ENCODE measurements at places on chromosomes 3 and 15. TPM values are rescaled to one million over a fixed set of nuclear protein-coding genes. Genes with fewer than 3 reads are reported as not detected.

The SH2D7 gene
- not detected for total RNA-seq

The DHX30 gene
- 44.2 TPM for total RNA-seq

The C2CD4A gene
- total RNA-seq, result 0.10 TPM

The LEKR1 gene
- total RNA-seq, result 0.63 TPM

The UROC1 gene
- not detected for total RNA-seq

The MEGF11 gene
- total RNA-seq, result 0.53 TPM

The MYO1E gene
- total RNA-seq, result 313 TPM

The CCR9 gene
- 0.03 TPM for total RNA-seq

The LDHAL6B gene
- total RNA-seq, result not detected

The BTLA gene
- total RNA-seq, result not detected

The SUCNR1 gene
- 0.06 TPM for total RNA-seq

The ITIH4 gene
- total RNA-seq, result 0.44 TPM

The RLBP1 gene
- total RNA-seq, result 0.13 TPM

The SSUH2 gene
- total RNA-seq, result 1.2 TPM

The CD200R1L gene
- not detected for total RNA-seq

The CGNL1 gene
- total RNA-seq, result 0.81 TPM

The LRRC3B gene
- not detected for total RNA-seq

The AADACL2 gene
- total RNA-seq, result not detected

The POPDC2 gene
- total RNA-seq, result 0.44 TPM

The LRRC31 gene
- total RNA-seq, result not detected

The CPNE4 gene
- 6.8 TPM for total RNA-seq

The MAPKAPK3 gene
- 28.0 TPM for total RNA-seq

The CNTN4 gene
- not detected for total RNA-seq

The KLF15 gene
- total RNA-seq, result 0.73 TPM

The ZPLD1 gene
- not detected for total RNA-seq

The MYL3 gene
- total RNA-seq, result 0.15 TPM

The NOX5 gene
- total RNA-seq, result 0.13 TPM

The SAMMSON gene
- total RNA-seq, result not detected

The GOLGA8H gene
- total RNA-seq, result 2.6 TPM

The SPTSSB gene
- not detected for total RNA-seq

The SPG21 gene
- 130 TPM for total RNA-seq

The THPO gene
- not detected for total RNA-seq

The SENP8 gene
- total RNA-seq, result 2.5 TPM

The BCHE gene
- total RNA-seq, result 1.0 TPM

The SRPRB gene
- total RNA-seq, result 54.7 TPM

The TTC14 gene
- 18.1 TPM for total RNA-seq

The SUSD5 gene
- total RNA-seq, result 3.1 TPM

The TNFAIP8L3 gene
- 34.7 TPM for total RNA-seq

The TMEM266 gene
- 0.25 TPM for total RNA-seq

The TPRG1 gene
- 0.14 TPM for total RNA-seq

The ACP3 gene
- 0.10 TPM for total RNA-seq

The KLHL6 gene
- total RNA-seq, result not detected

The MAGEF1 gene
- 24.3 TPM for total RNA-seq

The SEMA5B gene
- 0.32 TPM for total RNA-seq

The CPN2 gene
- not detected for total RNA-seq

The IL17RC gene
- 35.3 TPM for total RNA-seq

Data from A549 treated with Hydrocortisone at 1 μM for 4 hours (cell line).